ENCODE measurements at places on chromosomes 3 and 15.

GRCh38 chr3:8739757-8740504 lies 6.3 kb downstream of the CAV3 start:
- peak; percentile 98 for DNase-seq

DNA sequence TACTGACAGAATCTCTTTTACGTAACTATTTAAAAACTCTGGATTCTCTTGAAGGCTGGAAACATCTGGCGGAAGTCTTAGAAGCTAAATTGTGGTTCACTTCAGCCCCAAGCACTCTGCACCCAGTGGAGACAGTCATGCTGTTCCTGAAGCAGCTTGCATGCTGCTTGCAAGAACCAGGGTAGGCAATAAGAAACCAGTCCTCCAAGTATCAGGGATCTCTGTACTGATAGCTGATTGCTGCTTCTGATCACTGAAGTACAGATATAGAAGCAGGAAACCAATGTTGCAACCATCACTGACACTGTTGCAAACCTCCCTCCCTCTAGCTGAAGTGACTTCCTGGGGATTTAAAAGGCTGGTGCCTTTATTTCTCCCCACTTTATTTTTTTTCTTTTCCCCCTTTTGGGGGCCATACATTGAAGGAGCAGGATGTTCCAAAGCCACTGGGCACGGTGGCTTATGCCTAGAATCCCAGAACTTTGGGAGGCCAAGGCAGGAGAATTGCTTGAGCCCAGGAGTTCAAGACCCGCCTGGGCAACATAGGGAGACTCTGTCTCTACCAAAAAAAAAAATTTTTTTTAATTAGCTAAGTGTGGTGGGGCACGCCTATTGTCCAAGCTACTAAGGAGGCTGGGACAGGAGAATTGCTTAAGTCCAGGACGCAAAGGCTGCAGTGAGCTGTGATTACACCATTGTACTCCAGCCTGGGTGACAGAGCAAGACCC lies 15.3 kb downstream of the SPCS1 start:
- no peak for DNase-seq

DNA sequence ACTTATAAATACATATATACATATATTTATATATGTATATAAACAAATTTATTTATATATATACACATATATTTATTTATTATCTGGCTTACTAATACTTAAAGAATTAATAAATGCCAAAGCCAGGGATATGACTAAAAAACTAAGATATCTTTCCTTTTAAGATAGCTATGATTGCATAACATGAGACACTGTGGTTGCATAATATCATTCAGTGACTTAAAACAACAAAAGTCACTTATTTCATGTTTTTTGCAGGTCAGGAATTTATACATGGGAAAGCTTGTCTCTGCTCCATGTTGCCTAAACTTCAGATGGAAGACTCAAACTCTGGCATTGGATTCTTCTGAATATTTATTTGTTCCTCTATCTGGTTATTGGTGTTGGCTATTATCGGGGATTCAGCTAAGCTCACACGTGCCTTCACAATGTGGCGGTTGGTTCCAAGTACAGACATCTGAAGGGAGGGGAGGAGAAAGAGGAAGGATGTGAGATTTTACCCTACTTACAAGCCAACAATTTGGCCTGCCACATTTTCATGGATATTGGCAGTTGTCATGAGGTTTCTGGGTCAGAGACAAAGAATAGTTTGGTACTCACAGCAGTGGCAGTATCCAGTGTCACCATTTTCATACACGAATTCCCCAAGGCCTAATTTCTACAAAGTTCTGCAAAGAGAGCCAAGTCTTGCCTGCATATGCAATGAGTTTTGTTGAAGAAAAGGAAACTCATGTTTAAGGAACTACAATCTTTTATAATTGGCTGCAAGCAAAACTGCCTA lies 381.6 kb downstream of the EPHA3 start:
- DNase-seq: peak; percentile 8

- peak; percentile 11 for DNase-seq
Observed at GRCh38 chr3:16723978-16724377, 118.8 kb upstream of the DAZL start.

- no peak for DNase-seq
Observed at GRCh38 chr3:42290966-42291714, 25.2 kb upstream of the CCK start.

- DNase-seq: peak; percentile 27
Observed at GRCh38 chr3:106862067-106862466, 515.2 kb upstream of the CCDC54 start.

GRCh38 chr3:194103983-194104751 lies 31.8 kb upstream of the HES1 start:
- DNase-seq: no peak

GRCh38 chr3:39474126-39474515 lies 6.6 kb downstream of the MOBP start:
- DNase-seq: no peak

DNA sequence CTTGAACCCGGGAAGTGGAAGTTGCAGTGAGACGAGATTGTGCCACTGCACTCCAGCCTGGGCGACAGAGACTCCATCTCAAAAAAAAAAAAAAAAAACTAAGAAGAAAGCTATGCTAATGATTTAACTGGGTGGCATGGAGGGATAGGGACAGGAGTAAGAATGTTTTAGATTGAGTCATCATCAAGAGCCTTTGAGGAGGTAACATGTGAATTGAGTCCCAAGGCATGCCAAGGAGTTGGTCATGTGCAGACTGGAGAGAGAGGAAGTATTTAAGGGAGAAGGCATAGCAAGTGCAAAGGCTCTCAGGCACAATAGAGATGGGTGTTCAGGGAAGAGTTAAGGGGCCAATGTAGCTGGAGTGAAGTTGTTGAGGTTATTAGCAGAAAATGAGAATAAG lies 9.1 kb downstream of the BNC1 start:
- DNase-seq: peak; percentile 45
